ENCODE measurements at places on chromosomes 3 and 15. TPM values are rescaled to one million over a fixed set of nuclear protein-coding genes. Genes with fewer than 3 reads are reported as not detected.

The NOX5 gene
- total RNA-seq = not detected

The LAMB2 gene
- 3.8 TPM for total RNA-seq

- peak; percentile 50 for DNase-seq
These were observed 31.1 kb downstream of the ACAN start for GRCh38 chr15:88834211-88834812.

- DNase-seq = no peak
These were observed 58.5 kb downstream of the MGLL start for GRCh38 chr3:127763816-127764215.

DNA sequence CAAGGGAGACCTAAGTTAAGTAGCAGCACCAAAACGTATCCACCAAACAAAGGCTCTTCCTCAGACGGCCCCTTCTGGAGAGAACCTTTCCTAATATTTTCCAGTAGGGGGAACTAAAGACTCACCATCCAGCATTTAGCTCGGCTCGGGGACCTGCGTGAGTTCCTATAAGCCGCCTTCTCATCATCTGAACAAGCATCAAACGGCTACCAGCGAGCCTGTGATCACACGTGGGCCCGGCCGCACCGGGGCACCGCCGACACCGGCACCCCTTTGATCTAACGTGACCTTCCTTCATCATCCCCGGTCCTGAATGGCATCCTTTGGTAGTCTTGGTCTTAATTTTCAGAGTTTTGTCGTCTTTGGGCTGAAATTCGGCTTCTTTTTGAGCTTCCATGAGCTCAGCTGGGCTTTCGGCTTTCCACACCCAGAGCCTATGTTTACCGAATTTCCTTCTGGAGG, 1.4 kb upstream of the ROBO2 start:
- peak; percentile 88 for DNase-seq

All from Karpas-422 (cell line).